A549 treated with RU486 at 1 μM for 4 hours (cell line): ENCODE measurements at places on chromosomes 6 and 20. TPM values are rescaled to one million over a fixed set of nuclear protein-coding genes. Genes with fewer than 3 reads are reported as not detected.

MRAP2 gene
- total RNA-seq: 1.1 to 1.7 TPM (median 1.3 TPM) in 5 replicates

ZNF334 gene
- total RNA-seq: not detected in 5 replicates

APOM gene
- 2.8 to 3.3 TPM (median 2.9 TPM) in 5 replicates for total RNA-seq

CCN6 gene
- total RNA-seq: not detected in 5 replicates

MAP1LC3A gene
- total RNA-seq: 17.7 to 33.0 TPM (median 27.7 TPM) in 5 replicates

ECT2L gene
- not detected in 5 replicates for total RNA-seq
